ENCODE measurements at places on chromosomes 1 and 21.

DNA sequence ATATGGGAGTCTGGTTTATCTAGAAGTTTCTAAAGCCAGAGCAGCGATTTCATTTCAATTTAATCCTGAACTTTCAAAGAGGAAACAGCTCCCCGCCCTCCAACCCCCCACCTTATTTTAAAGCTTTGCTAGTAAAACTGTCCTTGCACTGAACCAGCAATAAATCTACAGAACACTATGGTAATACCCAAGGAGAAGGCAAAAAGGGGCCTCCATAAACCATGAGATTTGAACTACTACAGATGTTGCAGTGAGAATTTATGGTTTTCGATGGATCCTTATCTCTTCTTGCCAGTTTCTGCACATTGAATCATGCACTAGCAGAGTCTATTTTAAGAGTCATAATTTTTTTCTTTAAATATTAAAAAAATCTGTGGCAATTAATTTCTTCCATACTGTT, 64.8 kb upstream of the BEND5 start:
- DNase-seq, result no peak

- DNase-seq, result no peak
Observed at GRCh38 chr1:25135909-25136308, 96.4 kb downstream of the SYF2 start.

- no peak for DNase-seq
Observed at GRCh38 chr1:171683870-171684269, 31.4 kb upstream of the MYOC start.

DNA sequence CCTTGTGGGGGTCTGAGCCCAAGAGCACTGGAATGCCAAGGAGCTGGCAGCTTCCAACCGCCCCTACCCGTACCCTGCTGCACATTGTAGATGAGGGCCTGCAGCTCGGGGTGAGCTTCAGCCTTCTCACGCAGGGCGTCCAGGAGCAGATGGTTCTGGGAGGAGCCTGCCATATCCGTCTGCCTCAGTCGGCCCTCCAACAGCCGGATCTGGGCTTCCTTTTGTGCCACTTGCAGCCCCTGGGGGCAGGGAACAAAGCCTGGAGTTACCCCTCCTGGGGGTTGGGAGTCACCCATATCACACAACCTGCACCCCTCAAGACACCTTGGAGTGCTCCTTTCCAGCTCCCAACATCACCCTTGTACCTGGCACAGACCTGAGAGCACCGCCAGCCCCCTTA, 34.8 kb downstream of the KIF21B start:
- DNase-seq, result no peak

GRCh38 chr1:230922620-230923019, 54.3 kb upstream of the C1orf198 start:
- no peak for DNase-seq

GRCh38 chr1:223504741-223505140, 111.5 kb downstream of the CCDC185 start:
- DNase-seq, result no peak

DNA sequence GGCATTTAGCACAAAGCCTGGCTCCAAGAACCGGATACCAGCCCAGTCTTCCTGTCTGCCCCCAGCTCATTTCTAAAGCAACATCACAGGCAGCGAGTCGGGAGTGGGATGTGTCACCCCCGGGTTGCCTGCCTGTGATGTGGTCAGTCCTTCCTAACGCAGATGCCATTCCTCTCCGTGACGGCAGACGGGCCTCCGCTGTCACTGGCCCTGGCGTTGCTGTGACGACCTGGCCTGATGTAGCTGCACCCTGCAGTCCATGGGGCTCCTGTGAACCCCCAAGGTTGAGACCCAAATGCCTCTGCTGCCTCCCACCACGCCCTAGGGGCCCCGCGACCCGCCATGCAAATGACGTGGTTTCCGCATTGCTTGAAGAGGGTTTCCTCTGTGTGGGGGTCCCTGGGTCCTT, 12.3 kb downstream of the TNFRSF1B start:
- peak; percentile 88 for DNase-seq

DNA sequence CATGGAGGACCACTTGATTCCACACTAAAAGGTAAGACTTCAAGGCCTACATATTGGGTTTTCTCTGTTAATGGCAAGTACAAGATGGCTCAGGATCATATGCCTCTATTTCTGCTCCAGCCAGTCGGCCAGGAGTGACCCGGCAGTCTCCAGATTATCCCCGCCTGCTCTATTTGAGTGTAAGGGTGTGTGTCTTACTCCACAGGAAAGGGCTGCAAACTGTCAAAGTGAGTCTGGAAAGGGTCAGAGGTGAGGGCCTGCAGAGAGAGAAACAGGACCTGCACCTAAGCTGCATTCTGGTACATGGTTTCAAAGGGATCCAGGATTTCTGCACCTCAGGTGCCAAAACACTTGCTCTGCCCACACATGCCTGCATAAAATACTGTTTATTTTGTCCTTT, 9.2 kb downstream of the ZNF692 start:
- DNase-seq, result no peak

- DNase-seq, result no peak
Observed at GRCh38 chr1:191206513-191207207, 729.0 kb upstream of the BRINP3 start.

GRCh38 chr1:21341517-21342078, 51.3 kb upstream of the ECE1 start:
- no peak for DNase-seq

DNA sequence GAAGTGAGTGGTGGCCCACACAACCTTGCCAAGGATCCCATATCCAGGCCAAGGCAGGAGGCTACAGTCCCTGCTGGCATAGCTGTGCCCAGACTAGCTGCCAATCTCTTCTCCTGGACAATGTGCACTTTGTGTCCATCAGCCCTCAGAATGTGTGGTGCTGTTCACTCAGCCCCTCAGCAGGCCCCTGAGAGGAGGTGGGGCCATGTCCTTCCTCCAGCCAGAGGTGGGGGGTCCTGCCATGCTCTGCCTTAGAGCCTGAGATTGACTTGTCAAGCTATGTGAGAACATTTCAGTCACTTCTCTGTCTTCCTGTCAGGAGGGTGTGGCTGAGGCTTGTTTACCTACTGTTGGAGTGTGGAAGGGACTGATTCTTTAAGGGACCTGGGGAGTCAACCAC, 1.4 kb downstream of the NCF2 start:
- DNase-seq, result no peak

GRCh38 chr1:81069856-81070255, 730.9 kb upstream of the ADGRL2 start:
- no peak for DNase-seq

- no peak for DNase-seq
Observed at GRCh38 chr1:226135059-226135651, 51.4 kb downstream of the ACBD3 start.

- DNase-seq, result no peak
Observed at GRCh38 chr1:111756124-111756513, 418 bp downstream of the DDX20 start.

DNA sequence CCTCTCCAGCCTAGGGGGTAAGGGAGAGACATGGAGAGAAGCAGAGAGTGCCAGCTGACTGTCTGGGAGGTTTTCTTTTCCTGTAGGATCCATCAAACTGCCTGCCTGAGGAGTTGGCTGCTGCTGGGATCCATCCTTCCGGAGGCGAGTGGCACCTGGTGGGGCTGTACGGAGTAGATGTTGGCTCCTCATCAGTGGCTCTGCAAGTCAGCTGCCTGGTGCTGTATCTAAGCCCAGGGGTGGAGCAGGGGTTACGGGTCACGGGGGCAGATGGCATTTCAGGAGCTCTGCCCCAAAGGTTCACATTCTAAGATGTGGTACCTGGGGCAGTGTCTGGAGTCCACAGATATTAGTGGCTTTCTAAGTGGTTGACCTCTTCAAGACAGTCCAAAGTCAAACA, 128.0 kb downstream of the ACTL8 start:
- no peak for DNase-seq

DNA sequence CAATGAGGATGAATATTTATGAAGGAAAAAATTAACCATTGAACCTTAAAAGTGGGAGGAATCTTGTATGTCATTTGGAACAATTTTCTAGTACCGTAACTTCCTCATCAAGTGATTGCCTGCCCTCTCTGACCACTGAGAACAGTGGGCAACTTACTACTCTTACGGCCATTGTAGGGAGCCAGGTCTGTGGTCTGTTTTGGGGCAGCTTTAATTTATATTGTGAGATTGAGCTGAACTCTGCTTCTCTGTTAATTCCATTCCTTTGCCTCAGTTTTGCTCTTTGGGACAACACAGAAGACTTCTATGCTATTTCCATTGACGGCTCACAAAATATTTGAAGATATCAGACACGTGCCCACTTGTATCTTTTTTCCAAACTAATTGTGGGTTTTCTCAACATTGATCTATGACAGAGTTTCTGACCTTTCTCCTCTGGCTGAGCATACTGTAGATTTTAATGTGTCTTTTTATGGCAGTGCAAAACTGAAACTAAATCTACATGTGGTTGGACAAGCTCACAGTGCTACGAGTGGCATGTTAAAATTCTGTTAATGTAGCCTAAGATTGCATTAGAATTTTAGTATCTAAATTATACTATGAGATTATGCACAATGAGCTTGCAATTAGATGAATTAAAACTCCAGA, 27.8 kb upstream of the ZNF281 start:
- no peak for DNase-seq

- no peak for DNase-seq
Observed at GRCh38 chr1:18891426-18891780, 11.0 kb downstream of the ALDH4A1 start.

DNA sequence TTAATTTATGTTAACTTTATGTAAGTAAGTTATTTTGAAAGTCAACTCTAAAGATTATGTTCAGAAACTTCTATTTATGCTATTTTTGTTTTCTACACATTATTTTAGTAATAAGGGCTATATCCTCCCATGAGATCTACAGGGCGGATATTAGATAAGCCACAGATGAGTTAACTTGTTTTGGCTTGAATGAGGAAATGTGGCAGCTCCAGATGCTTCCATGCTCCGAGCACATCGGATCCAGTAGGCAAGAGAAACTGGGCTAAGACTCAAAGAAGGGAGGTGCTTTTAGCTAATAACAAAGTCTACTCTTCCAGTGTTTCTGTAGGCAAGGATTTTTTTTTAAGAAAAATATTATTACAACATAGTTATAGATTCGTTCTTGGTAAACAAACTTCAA, 20.0 kb upstream of the LAMC1 start:
- no peak for DNase-seq
